ENCODE measurements at places on chromosomes 4 and X.

GRCh38 chr4:27008679-27009078 lies 148.0 kb downstream of the STIM2 start:
- DNase-seq: no peak

DNA sequence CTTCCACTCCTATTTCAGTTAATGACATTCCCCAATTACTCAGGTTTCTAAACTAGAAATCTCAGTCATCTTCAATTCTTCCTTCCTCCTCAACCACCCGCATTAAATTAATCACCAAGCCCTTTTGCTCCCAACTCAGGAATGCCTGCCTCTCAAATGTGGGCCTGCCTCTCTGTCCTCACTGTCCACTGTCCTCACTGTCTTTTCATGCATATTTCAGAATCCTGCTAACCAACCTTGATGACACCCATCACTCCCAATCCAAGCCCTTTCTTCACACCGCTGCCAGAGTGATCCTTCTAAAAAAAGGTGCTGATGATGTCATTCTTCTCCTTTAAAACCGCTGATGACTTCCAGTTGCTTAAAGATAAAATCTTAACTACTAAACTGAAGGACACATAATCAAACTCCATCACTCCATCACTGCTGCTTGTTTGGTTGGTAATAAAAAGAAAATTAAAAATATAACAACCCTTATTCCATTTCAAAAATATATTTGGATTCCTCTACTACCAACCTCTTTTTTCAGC lies 5.1 kb upstream of the APBB2 start:
- DNase-seq: no peak

- no peak for DNase-seq
Observed at GRCh38 chr4:163707873-163708272, 213.4 kb downstream of the TMA16 start.

- no peak for DNase-seq
Observed at GRCh38 chrX:21151051-21151450, 223.2 kb upstream of the CNKSR2 start.

DNA sequence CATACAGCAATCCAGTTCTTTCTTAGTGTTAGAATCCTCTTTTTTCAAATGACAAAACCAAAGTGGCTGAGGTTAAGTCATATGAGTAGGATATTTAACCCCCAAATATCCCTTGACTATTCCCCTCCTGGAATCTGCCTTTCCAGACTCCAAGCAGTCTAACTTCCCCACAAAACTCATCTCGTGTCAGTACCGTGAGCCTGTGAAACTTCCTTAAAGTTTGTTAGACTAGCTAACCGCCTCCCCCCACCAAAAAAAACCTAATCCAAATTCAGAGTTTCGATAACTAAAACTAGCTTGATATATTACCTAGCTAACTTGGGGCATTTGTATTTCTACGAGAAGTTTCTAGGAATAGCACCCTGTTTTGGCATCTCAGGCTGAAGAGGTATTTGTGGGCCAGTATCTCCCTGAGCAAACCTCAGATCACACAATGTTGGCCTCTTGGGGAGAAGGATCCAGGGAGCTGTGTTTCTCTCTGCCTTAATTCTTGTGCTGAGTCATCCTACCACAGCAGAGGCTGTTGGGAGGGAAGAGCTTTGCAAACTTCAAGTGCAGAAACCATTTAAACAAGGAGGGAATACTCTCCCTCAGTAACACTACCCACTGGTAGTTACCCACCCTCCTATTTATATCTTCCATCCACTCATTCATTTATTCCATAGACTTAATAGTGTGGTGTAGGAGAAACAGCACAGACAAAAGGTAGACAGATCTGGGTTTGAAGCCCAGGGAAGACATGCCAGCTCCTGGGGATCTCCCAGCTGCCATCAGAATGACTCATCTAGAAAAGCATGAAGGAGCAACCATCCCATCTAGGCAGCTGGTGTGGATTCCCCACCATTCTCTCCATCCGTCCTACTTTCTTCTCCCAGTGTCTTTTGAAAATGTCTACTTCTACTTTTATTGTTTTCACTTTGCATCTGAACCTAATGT lies 39.3 kb upstream of the TXK start:
- DNase-seq: no peak

DNA sequence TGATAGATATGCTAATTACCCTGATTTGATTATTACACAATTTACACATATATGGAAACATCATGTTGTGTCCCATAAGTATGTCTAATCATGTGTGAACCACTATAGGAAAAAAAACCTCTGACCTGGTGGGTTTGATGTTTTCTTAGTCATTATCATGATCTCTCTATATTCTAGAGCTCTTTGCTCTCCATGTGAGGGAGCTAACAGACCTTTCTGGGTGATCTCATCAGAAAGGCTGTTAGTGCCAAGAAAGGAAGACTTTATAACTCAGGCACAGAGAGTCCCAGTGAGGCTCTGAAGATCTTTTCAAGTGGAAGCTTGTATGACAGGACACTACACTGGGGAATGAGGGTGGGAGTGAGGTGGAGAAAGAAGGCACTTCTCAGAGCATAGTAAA lies 527.7 kb upstream of the MAGEB2 start:
- DNase-seq: no peak

GRCh38 chrX:13570261-13570605 lies 832 bp downstream of the EGFL6 start:
- no peak for DNase-seq

DNA sequence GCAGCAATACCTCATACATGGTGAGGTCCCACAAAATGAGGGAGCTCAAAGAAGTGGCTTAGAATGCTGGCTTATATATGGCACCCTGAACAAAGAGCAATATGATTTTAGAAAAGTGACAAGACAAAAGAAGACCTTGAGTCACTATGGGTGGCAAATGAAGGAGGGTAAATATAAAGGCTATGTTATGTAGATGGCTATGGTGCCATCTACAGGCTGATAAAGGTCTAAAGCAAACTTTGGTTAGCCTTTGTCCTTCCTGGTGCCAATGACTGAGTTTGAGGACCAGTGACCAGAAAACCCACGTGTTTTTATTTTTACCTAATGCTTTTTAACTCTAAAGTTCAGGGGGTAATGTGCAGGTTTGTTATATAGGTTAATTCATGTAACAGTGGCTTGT lies 151.8 kb downstream of the CCNG2 start:
- no peak for DNase-seq

- no peak for DNase-seq
Observed at GRCh38 chrX:44291468-44292092, 51.9 kb downstream of the EFHC2 start.

GRCh38 chrX:1477801-1478458 lies 25.2 kb upstream of the ASMTL start:
- DNase-seq: no peak

GRCh38 chr4:53532521-53532920 lies 58.8 kb downstream of the LNX1 start:
- DNase-seq: no peak

- DNase-seq: no peak
Observed at GRCh38 chr4:140739971-140740370, 16.2 kb downstream of the TBC1D9 start.

DNA sequence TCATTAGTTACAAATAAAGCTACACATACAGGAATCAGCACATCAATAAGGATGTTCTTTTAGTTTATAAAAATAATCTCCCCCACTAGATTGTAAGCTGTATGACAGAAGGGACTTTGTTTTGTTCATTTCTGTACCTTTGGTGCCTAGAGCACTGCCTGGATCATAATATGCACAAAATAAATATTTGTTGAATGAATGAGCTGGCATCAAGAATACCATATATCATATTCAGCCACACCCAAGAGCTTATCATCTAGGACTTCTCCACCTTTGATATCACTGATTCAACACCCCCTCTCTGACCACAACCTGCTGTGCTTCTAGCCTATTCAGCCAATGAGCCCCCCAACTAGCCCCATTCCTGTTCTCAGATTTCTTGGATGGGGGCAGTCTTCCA lies 10.6 kb downstream of the SYTL4 start:
- no peak for DNase-seq

GRCh38 chr4:109375778-109376414 lies 57.7 kb upstream of the SEC24B start:
- no peak for DNase-seq

DNA sequence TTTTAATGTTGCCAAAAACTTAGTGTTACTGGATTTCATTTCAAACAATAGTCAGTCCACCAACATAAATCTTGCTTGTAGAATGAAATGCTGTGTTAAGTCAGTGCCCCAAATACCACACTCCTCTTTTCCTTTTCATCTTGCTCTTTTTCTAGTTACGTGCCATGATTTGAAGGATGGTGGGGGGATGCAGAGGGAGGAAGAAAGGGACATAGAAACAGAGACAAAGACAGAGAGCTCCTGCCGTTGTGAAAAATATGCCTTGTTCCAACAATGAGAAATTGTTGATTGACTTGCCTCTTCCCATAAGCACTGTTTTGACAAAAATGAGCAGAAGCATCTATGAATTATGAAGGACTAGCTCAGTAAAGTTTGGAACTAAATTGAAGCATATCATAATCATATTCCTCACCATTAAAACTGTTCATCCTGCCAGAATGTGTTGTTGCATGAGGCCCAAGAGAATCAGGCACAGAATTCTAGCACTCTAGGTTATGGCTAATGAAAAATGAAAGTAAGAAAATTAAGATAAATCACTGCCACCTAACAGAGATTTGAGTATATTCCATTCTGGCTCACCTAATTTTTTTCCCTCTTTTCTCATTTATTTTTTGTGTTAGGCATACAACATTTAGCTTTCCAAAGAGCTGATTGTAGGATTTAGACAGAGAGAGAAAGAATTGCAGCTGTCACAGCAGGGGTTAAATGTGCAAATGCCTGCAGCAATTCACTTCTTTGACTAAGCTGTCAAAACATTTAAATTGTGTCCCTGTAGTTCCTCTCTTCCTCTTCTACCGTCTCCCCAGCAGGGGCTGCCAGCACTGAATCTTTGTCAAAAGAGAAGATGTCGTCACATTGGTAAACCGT lies 111.6 kb upstream of the PTPN13 start:
- DNase-seq: no peak

DNA sequence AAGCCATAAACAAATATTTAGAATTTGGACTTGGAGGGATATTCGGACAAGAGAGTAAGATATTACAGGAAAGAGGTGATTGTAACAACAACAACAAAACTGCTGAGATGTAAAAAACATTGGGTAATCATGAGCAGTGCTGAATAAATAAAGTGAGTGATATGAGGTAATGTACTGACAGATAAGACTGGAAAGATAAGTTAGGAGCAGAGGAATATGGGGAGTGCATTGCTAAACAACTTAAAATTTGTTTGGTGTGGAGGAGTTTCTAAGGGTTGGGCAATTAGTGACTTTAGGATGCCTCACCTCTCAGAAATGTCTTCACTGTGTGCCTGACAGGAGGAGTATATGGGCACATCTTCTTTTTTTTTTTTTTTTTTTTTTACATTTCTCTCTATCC lies 637.8 kb upstream of the GRIA3 start:
- DNase-seq: no peak

DNA sequence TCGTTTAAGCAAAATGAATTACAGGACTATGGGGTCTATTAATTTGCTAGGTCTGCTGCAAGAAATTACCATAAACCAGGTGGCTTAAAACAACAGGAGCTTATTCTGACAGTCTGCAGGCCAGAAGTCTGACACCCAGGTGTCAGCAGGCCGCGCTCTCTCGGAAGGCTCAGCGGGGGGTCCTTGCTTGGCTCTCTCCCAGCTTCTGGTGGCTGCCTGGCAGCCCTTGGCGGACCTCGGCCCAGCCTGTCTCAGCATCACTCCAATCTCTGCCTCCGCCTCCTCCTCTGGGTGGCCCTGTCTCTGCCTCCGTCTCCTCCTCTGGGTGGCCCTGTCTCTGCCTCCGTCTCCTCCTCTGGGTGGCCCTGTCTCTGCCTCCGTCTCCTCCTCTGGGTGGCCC lies 580.5 kb upstream of the FAT1 start:
- DNase-seq: no peak

DNA sequence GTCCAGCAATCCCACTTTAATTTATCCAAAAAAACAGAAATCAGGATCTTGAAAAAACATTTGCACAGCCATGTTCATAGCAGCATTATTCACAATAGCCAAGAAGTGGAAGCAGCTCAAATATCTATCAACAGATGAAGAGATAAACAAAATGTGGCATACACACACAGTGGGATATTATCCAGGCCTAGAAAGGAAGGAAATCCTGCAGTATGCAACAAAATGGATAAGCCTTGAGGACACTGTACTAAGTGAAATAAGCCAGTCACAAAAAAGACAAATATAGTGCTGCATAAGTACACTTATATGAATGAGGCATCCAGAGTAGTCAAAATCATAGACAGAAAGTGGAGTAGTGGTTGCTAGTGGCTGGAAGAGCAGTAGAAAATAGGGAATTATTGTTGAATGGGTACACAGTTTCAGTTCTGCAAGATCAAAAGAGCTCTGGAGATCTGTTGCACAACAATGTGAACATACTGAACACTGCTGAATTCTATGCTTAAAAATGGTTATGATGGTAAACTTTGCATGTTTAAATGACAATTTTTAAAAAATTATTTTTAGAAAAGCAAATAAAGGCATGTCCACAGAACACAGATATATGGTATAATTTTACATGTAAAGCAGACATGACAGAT lies 25.6 kb downstream of the CHM start:
- no peak for DNase-seq

GRCh38 chrX:35507701-35508100 lies 290.4 kb upstream of the MAGEB16 start:
- no peak for DNase-seq

DNA sequence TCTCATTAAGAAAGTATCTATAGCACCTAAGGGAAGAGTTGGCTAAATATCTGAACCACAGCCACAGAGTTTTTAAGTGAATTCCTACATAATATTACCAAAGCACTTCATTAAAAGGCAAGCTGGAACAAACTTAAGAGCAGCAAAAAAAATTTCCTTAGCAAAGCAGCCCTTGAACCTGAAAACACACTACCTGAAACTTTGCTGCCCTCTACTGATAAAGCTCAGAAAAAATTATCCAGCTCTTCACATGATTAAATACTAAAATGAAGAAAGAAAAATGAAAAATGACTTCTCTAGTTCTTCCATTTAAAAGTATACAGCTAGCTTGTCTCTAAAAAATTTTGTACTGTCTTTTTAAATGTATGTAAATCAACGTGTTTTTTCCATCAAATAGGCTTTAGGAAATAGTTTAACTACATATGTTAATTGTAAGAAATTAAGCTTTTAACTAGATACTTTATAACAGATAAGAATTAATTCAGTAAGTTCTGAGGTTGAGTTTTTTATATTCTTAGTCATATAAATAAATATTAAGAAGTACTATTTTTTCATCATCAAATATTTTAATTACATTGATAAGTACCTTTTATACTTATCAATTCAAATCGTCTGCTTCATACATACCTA lies 156.1 kb downstream of the STPG2 start:
- no peak for DNase-seq
